ENCODE measurements at places on chromosomes 1 and 21.

GRCh38 chr1:91608876-91609275 is 108.2 kb downstream of the CDC7 start:
- no peak for DNase-seq

DNA sequence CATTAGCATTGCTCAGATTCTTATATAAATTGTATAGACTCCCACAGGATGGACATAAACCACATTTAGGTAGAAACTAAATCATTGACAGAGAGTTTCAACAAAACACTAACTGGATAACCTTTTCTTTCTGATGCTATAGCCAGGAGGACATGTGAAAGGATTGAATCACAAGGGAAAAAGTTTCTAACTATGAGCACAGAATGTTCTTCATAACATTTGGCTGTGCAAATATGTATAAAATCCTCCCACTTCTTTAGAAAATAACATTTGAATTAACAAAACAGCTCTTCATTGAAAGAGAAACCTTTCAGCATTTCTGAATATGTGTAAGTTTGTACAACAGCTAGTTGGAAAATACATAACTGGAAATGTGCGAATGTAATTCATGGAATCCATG is 167.3 kb downstream of the TBX15 start:
- DNase-seq: no peak

GRCh38 chr1:8473891-8474300 is 156.0 kb downstream of the SLC45A1 start:
- DNase-seq: no peak

DNA sequence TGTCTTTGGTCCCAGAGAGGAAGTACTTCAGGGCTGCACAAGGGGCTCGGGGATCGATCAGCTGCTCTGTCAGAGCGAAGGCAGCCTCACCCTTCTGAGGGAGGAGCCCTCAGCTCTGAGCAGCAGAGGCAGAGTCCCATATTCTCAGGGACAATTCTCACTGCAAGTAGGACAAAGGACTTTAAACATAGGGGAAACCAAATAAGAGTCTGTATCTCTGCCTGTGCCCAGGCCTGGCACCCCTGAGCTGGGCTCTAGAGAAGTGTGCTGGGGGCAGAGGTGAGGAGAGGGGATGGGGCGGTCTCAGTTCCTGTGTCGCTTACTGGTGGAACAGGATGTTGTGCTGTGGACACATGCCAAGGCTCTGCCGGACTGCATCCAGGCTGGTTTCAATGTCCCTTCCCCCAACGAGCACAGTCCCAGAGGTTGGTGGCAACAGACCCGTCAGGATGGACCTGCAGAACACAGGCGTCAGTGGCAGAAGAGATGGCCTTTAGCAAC is 76.6 kb downstream of the ABCA4 start:
- peak; percentile 56 for DNase-seq

- DNase-seq: no peak
These were observed 21.8 kb upstream of the HSD3B1 start for GRCh38 chr1:119485201-119485600.

- no peak for DNase-seq
These were observed 83.6 kb downstream of the PRDM2 start for GRCh38 chr1:13783551-13783950.

DNA sequence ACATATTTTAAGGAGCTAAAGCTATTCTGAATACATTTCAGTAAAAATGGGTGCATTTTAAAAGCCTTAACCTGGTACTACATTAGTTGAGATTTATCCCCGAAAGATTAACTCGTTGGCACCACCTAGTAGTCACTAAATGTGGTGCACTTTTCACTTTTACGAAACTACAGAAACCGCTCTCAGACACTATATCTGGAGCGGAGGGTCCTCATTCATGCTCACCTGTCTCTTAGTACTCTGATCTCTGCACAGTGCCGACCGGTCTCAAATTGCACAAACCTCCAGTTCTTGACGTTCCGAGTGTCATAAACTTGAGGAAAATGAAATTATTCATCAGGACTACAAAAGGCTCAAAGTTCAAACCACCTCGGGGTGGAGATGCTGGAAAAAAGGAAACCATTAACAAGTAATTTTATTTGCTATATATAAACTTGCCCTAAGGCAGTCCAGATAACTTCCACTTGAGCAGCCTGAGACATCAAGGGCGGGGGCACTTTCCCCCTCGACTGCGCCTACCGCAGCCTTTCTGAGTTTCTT is 722 bp downstream of the LZIC start:
- peak; percentile 73 for DNase-seq

GRCh38 chr1:230066031-230066430 is 1.0 kb upstream of the GALNT2 start:
- no peak for DNase-seq

DNA sequence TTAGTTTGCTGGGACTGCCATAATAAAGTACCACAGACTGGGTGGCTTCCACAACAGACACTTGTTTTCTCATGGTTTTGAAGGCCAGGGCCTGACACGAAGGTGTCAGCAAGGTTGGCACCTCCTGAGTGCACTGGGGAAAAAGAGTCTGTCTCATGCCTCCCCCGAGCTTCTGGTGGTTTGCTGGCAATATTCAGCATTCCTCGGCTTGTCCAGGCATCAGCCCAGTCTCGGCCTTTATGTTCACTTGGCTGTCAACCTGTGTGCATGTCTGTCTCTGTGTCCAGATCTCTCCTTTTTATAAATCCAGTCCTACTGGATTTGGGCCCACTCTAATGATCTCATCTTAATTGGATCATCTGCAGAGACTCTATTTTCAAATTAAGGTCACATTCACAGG is 72.6 kb downstream of the DOP1B start:
- DNase-seq: no peak

- DNase-seq: no peak
These were observed 60.0 kb downstream of the EIF2B3 start for GRCh38 chr1:44926311-44926781.

DNA sequence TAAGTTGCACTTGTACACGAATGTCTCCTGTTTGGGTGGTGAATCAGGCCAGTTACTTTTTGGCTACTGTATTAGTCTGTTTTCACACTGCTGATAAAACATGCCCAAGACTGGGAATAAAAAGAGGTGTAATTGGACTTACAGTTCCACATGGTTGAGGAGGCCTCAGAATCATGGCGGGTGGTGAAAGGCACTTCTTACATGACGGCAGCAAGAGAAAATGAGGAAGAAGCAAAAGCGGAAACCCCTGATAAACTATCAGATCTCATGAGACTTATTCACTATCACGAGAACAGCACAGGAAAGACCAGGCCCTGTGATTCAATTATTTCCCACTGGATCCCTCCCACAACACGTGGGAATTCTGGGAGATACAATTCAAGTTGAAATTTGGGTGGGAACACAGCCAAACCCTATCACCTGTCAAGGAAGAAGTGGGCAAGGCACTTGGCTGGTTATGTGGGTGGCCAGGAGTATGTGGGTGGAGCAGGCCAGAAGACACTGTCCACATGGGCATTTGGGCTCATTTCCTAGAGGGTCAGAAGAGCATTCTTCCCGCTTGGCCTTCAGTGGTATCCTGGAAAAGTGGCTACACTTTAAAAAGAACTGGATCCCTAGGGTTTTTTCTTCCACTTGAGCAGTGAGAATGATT is 228.8 kb downstream of the HHAT start:
- DNase-seq: peak; percentile 8

- no peak for DNase-seq
These were observed 33.8 kb upstream of the DISC1 start for GRCh38 chr1:231592809-231593208.

DNA sequence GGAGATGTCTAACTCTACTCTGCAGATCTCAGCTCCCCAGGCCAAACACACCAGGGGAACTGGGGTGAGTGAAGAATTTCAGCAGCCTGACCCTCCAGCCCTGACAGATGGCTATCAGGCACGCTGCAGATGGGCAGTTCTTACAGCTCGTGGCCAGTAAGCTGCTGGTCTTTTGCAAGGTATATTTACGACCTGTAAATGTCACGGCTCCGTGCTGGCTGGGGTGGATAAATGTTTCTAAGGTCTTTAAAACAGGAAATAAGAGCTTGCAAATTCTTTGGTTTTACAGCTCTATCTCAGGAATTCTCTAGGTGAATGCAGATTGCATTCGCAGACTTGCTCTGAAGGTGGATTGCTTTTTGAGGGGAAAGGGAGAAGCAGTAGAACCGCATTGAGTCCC is 10.1 kb downstream of the DOP1B start:
- no peak for DNase-seq

GRCh38 chr1:235206533-235207208 is 45.6 kb upstream of the RBM34 start:
- peak; percentile 58 for DNase-seq

DNA sequence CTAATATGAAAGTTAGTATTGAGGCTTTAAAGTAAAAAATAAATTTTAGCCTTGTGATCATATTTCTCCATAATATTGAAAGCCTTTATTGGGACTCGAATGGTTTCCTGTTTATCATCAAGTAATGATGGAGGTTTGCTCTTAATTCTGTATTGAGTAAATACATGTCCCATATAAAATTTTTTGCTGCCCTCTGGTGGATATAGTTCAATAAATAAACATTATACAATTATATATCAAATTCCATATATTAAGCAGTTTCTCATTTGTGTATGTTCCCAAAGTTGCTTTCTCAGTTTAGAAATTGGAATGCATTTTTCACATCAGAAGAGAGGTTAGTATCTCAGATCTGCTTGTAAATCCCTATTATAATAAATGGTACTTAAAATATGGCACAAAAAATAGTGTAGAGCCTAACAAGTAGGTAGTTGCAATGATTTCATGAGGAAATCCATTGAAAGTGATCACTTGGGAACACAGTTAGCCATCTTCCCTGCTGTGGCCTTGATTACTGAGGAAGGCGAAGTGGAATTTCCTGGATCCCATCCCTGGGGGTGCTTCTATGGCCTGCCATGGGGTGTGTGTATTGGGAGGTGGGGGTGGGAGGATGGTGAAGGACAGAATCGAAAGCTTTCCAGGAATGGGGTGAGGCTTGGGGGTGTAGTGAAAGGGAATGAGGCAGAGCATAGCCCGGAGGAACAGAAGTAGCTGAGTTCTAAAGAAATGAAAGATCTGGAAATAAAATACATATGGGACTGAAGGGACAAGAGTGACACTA is 84.1 kb upstream of the C21orf91 start:
- peak; percentile 66 for DNase-seq

- DNase-seq: no peak
These were observed 9.4 kb upstream of the GPX7 start for GRCh38 chr1:52592637-52593323.

- DNase-seq: no peak
These were observed 199.2 kb upstream of the ST6GALNAC5 start for GRCh38 chr1:76668046-76668445.

Measured in hematopoietic multipotent progenitor cell treated with erythropoietin and hydrocortisone succinate and interleukin-3 and kit ligand, for 8 days (in vitro differentiated cells).